ENCODE measurements at places on chromosomes 6 and 20.
A peak's percentile ranks its signal among the peaks of the same experiment; 100 is the strongest.

DNA sequence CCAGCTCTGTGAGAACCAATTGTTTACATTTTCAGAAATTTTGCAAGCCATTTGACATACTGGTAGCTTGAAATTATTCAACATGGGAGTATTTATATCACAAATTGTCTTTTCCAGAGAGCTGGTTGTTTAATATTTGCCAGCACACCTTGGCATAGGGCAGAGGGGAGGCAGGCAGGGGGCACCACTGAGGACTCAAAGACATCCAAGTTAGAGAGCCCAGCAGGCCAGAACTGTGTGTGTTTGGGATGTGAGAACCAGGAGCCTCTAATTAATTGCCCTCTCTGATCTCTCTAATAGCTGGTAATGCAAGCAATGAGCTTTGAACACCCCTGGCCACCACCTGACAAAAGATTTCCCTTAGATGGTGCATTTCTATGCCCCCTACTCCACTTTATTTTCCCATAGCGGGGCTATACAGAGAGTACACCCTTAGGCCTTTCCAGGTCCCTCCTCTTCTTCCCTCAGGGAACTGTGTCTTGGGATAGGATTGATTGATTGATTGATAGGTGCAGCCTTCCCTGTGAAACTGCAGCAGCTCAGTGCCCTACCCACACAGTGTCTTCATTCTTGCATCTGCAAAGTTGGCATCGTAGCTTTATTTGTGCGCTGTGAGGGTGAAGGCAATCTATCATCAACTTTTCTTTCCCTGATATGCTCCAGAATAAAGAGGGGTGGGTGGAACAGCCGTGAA is 29.2 kb downstream of the MOCS1 start:
- DNase-seq: no peak

- no peak for DNase-seq
Measured at GRCh38 chr6:154882107-154882506, 113.0 kb upstream of the TIAM2 start.

DNA sequence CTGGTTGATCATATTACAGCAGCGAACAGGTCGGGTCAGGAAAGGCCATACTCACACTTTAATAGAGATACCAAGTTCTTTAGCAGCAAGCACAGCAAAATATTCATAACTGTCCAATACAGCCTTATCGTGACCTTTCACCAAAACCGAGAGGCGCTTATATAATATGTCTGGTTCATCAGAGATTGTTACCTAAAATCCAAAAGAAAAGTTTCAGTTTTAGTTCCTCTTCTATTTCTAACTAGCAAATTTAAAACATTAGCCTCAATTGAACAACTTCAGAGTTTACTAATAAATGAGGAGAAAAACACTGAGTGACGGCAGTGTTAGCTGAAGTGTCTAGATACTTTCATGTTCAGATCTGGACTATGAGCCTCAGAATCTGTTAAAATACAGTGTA is 5.9 kb downstream of the MRPS10 start:
- DNase-seq: no peak

GRCh38 chr6:140572129-140572528 is 1197.7 kb upstream of the CITED2 start:
- DNase-seq: no peak

GRCh38 chr6:28757429-28758045 is 166.2 kb downstream of the TRIM27 start:
- no peak for DNase-seq

- DNase-seq: no peak
Measured at GRCh38 chr20:59813948-59814839, 119.2 kb downstream of the SYCP2 start.

- no peak for DNase-seq
Measured at GRCh38 chr20:6999381-6999780, 231.9 kb downstream of the BMP2 start.

DNA sequence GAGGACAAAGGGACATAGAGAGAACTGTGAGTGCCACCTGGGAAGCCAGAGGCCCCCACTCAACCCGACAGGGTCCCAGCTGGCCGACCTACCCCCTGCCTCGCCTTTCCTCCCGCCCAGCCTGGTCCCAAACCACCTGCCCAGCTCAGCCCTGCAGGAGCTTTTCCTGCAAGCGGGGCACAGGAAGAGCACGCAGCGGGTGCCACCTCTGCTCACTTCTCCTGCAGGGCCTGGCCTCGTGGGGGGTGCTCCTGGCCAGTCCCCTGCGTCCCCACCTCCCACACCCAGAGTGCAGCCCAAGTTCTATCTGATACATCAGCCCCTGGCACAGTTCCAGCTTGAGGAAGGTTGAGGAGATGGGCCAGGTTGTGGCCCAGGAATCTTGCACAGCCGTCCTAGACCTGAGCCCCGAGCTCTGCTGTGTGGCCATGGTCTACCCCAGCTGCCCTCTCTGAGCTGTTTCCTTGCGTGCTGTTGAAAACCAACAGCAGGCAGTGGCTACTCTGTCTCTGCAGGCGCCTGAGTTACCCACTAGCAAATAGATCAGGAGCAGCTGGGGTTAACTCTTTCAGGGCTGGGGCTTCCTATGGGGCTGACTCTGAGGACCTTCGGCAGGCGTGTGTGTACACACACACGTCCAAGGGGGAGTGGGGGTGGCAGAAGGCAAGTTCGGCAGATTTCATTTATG is 1.7 kb downstream of the NECAB3 start:
- DNase-seq: no peak

- DNase-seq: no peak
Measured at GRCh38 chr6:31919624-31920303, 7.8 kb upstream of the C2 start.

DNA sequence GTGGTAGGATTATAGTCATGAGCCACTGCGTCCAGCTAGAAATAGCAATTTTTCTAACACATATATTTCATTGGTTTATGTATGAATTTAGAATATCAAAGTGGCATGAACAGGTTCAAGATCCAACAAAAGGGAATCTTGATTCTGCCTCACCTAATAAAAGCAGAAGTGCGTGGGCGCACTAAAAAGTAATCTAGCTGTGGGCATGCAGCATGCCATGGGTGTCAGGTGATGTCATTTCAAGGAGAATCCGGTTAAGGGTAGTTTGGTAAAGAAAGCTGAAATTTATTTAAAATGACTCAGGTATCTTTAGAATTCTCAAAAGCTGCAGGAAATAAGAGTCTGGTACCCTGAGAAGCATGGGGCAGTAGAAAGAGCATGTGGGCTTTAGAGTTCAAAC is 17.6 kb downstream of the LRRN4 start:
- no peak for DNase-seq

GRCh38 chr20:23340524-23340923 is 10.1 kb upstream of the NXT1 start:
- DNase-seq: no peak

- DNase-seq: peak; percentile 33
Measured at GRCh38 chr6:32177183-32177787, 920 bp upstream of the RNF5 start.

DNA sequence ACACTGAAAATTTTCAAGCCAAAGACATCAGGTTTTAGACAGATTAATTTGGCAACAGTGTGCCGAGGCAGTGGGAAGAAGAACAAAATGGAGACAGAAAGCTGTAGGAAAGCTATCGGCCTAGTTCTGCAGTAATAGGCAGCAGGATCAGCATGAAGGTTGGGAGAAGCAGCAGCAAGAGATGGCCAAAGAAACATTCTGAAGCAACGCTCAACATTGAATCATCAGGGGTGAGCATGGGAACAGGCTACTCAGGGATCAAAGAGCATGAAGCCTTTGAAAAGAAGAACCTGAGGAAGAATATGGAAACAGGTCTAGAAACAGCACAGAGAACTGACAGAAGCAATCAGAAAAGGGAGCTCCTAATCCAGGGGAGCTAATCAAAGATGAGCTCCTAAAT is 7.1 kb upstream of the DST start:
- DNase-seq: no peak

- DNase-seq: no peak
Measured at GRCh38 chr6:34205466-34205865, 31.2 kb upstream of the HMGA1 start.

- DNase-seq: no peak
Measured at GRCh38 chr6:73719046-73719445, 23.0 kb downstream of the CD109 start.

DNA sequence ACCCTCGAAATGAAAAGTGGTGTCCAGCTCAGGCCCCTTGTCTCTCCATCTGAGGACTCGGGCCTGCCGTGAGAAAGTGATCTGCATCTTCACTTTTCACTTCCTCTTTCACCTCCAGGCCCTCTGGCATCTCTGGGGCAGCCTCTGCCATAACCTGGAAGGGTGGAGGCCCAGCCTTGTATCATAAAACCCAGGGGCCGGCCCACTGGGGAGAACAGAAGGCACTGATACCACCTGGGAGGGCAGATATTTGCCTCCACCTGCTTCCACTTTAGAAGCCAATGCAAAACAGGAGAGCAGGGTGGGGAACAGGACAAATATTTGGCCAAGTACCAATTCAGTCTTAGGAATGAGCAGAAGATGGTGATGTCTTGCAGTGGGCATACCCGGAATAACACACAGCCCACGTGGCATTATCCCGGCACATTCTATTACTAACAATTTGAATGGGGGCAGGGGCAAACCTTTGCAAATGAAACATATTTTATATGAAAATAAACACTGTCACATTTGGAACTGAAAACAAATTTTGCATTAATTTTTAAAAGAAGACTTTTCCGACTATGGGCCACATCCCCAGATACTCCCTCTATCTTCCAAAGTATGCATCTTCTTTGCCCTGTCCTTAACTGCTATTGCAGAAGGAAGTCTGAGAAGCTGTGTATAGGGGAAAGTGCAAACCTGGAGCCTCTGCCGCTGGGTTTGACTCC is 69.2 kb upstream of the TBC1D7 start:
- DNase-seq: no peak

DNA sequence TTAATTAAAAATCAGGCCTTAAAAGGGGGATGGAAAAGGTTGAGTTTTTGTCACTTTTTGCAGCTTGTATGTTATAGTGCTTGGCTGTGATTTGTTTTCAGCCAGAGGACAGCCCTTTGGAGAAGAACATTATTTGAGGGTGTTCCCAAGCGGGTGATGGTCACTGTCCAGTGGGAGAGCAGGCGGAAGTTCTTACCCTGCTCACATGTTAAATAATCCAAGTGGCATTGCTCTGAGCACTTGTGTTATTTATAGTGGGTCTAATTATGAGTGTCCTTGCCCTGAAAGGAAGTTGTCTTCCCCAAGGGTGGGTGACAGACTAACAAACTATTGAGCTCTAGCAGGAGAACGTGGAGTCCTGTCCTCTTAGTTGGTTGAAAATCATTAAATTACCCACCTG is 49.5 kb downstream of the DOK5 start:
- DNase-seq: no peak

DNA sequence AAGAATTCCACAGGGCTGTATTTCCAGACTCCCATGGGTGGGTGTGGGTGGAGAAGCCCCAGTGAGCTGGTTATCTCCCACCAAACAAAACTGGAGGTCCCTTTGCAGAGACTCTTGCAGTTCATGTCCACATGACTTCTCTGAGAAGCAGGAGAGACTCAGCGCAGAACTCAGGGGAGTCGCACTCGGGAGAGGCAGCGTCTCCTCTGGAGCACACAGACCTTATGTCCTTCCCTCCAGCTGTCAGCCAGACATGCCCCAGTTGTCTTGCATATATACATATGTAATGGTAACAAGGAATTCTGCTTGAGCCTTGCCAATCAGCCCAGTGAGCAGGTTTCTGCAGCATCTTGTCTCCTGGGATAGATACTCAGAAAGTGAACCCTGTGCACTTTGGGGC is 23.8 kb downstream of the MYT1 start:
- DNase-seq: no peak

GRCh38 chr6:37313723-37314486 is 39.9 kb upstream of the RNF8 start:
- no peak for DNase-seq

- DNase-seq: no peak
Measured at GRCh38 chr6:158539413-158539812, 20.5 kb upstream of the TMEM181 start.

- no peak for DNase-seq
Measured at GRCh38 chr20:44207126-44207723, 3.3 kb downstream of the OSER1 start.

- DNase-seq: no peak
Measured at GRCh38 chr6:152379423-152379822, 257.7 kb downstream of the SYNE1 start.

DNA sequence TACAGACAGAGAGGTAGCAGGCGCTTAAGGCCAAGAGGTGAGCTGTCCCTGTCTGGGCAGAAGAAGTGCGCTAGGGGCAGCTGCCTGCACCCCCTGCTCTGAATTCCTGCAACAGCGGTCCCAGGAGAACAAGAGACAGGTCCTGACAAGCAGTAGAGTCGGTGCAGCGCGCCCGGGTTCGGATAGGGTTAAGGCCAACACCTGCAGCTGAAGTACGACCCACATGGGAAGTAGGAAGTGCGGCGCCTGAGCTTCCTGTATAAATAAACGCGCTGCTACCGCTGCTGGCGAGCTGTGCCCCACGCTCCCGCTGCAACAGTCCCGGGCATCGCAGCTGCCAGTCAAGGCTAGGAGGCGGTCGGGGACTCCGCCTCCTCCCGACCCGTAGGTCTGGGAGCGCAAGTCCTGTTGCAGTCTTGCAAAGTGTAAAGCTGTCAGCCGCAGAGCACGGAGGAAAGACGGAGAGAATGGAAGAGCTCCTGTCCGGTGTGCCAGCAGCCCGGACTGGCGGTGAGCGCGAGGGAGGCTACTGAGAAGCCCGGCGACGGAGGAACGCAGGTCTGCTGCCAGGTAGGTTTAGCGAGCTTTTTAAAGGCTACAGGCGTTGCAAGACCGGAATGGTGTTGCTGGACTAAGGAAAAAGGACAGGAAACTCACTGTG is at the start of gene RNF144B:
TSS of gene RNF144B (plus strand) at position 290 of the 661 bp plus-strand sequence. CDS start 12,185 bp downstream, outside the sequence.
- peak; percentile 58 for DNase-seq

DNA sequence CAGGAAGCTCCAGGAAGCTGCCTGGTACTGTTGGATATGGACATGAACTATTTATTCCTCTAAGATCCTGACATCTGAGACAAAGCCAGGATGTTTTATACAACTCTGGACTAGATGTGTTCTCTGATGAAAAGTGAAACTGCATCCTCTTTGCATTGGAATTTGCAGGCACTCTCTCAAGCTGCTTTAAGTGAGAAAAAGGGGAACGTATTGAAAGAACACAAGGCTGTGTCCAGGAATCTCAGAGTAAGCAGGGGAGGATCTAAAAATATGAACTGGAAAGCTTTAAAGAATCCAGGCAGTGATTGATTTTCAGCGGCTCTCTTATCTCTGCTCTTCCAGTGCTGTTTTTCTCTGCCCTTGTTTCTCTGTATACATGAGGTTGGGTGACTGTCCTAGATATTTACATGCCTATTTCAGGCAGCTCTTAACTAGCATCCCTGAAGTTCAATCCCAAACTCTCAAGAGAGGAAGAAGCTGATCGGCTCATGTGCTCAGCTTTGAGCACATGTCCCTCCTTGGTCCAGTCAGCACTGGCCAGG is 193.8 kb downstream of the PLCB4 start:
- DNase-seq: no peak

GRCh38 chr20:36214684-36215256 is 21.5 kb upstream of the AAR2 start:
- no peak for DNase-seq

DNA sequence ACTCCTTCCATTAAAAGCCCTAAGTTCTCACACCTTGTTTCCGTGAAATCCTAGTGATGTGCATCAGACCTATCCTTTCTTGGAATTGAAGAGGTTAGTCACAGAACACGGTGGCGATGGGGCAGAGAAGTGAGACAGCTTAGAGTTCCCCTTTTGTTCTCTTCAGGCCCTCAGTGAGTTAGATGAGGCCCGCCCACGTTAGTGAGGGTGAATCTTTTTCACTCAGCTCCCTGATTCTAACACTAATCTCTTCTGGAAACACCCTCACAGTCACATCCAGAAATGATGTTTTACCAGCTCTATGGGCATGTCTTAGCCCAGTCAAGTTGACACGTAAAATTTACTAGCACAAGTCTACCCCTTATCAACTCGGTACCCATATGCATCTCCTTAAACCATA is 172.7 kb upstream of the NOX3 start:
- DNase-seq: peak; percentile 29

Measured in activated T-cell treated with anti-CD3 and anti-CD28 coated beads for 48 hours (primary cell).